ENCODE measurements at places on chromosomes 3 and 15.

DNA sequence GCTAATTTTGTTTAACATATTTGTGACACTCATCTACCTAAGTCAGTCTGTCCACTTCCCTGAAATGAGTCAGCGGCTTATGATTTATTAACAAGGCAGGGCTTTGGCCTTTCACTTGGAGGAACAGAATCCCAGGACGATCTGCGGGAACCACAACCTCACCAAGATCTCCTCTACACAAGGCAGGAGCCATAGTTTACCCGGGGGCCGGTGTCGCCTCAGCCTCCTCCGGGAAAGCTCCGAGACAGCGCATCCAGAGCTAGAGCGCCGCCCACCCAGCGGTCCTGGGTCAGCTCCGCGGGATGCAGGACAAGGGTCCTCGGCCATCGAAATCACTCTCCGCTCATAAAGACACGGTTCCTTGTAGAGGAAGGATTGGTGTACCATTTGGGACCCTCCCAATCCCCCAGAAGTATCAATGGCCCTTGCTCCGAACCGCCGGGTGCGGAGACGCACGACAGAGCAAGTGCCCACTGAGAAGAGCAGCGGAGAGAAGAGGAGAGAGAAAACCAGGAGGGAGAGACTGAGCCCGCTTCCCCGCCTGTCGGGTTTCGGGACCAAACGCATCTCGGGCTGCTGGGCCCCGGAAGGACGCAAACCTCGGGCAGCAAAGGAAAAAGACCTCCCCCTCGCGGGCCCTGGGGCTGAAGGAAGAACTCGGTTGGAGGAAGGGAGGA lies 13.1 kb upstream of the ALCAM start:
- no peak for DNase-seq

DNA sequence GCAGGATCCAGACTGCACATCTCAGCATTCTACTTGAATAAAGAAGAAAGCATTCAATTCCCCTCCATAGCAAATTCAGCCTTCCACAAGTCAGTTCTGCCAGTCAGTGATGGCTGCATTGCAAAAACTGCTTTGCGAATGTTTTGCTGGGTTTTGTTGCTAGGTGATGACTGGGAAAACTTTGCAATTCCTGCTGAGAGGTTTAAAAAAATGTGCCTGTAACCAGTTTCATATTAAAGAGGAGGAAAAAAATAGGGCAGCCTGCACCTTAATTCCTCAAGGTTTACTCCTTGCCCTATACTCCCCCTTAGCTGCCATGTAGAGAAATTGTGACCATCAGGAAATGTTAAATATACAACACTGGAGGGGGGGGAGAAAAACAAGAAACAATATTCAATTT lies 225.6 kb upstream of the ATP11B start:
- DNase-seq = no peak

GRCh38 chr3:194800002-194800401 lies 114.3 kb downstream of the FAM43A start:
- no peak for DNase-seq

DNA sequence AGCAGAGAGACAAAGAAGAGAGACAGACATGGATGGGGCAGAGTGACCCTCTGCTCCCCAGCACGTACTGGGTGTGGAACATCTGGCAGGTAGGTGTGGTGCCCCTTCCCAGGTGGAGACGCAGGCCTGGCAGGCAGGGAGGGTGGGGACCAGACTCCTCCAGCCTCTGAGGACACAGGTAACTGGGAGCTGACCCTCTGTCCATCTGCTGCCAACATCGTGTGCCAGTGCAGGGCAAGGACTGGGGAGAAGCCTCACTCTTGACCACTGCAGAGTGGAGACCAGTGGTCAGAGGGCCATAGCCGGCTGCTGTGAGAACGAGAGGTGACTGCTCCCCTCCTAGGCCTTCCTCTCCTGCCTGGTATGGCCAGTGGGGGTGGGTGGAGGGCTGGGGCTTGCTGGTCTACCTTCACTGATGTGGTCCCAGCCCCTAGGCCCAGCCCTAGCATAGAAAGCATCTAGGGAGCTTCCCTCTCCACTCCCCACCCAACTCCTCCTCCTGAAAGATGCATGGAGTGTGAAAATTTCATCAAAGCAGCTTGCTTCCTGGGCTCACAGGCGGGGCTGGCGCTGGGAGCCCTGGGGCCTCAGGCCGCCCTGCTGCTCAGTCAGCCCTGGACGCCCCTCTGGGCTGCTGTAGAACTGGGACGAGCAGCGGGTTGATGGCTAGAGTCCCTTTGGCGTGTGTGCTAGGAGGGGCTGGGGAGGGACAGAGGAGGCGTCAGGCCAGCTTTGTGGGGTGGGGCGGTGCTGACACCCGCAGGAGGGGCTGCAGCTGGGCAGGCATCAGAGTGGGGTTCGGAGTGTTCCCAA lies 90.3 kb downstream of the PLXNA1 start:
- no peak for DNase-seq

DNA sequence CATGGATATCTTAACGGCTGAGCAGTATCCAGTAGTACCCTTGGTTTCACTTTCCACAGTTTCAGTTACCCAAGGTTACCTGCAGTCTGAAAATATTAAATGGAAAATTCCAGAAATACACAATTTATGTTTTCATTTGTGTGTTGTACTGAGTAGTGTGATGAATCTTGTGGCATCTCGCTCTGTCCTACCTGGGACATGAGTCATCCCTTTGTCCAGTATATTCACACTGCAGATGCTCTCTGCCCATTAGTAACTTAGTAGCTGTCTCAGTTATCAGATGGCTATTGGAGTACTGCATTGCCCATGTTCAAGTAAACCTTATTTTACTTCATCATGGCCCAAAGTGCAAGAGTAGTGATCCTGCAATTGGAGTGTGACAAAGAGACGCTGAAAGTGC lies 26.1 kb downstream of the GASK1A start:
- no peak for DNase-seq

DNA sequence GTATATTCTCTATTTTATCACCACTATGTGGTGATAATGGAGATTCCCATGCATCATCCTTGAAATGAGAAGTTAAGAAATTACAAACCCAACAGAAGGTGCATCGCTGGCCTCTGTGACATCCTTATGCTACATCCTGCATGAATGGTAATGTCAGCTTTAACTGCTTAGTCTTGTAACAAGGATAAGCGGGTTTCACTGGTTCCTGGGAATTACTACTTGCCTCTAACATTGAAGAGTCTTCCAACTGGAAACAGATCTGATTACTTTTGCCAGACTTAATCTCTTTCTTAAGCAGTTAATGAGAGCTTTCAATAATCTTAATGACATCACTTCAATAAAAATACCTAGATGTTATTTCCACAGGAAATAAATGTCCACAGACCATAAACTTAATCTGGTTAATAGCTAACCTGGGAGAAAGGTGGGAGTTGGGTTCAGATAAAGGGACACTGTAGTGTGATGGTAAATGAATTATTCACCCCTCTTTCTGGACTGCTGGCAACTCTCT lies 44.0 kb downstream of the FMN1 start:
- no peak for DNase-seq

DNA sequence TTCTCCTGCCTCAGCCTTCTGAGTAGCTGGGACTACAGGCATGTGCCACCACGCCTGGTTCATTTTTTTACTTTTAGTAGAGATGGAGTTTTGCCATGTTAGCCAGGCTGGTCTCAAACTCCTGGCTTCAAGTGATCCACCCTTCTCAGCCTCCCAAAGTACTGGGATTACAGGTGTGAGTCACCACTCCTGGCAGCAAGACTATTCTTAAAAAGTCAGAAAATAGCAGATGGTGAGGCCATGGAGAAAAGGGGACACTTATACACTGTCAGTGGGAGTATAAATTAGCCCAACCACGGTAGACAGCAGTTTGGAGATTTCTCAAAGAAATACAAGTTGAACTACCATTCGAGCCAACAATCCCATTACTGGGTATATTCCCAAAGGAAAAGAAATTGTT lies 603.3 kb upstream of the TBL1XR1 start:
- no peak for DNase-seq

DNA sequence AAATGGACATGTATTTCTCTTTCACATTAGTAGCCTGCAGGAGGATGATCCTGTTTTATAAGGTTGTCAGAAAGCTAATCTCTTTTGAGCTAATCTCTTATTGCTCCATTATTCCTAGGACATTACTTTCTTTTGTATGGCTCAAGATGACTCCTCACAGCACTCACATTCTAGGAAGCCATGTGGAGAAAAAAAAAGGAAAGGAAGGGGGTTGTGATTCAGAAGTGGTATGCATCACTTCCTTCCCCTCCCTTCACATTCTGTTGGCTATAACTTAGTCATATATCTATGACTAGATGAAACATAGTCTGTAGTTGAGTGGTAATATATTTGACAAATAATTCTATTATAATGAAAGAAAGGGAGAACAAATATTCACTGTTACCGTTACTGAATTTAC lies 168.8 kb upstream of the TTC14 start:
- peak; percentile 79 for DNase-seq

DNA sequence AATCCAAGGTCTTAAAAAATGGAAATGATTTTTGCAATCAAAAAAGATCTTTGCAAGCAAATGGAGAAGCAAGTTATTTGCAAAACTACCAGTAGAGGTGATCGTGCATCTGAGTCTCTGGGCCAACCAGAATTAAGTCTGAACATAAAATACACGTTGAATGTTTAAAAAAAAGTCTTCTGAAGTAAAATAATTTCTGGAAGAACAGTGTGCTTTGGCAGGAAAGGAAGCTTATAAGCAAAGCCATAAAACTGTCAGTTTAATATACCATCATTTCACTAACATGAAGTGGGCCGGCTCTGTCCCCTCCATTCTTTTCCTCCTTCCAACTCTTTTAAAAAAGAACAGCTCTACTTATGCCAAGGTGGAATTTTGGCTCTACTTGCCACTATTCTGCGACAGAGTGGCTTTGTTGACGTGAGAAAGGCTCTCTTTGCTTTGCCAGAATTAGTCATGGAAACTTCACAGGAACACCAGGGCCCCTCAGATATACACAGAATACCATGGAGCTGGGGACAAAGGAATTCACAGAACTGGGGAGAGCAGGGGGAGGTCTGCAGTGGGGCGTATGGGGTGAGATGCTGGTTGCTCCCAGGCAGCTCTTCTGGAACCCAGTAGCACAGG lies 29.8 kb downstream of the FSTL1 start:
- DNase-seq = no peak

GRCh38 chr3:10780243-10780642 lies 35.8 kb upstream of the SLC6A11 start:
- no peak for DNase-seq

DNA sequence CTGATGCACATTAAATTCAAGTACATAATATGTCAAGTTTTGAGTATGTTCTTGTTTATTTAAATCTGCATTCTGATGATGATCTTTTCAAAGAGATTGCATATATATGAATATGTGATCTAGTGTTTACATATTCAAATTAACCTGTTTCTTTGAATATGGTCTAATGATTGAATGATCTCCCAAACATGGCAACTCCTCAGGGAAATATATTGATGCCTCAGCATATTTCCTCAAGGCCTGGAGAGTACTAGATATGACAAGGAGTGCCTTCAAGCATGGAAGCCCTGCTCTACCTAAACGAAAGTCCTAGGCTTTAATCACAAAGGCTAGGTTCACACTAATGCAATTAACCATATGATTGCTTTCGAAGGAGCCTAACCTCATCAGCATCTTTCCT lies 532.8 kb downstream of the ZIC1 start:
- no peak for DNase-seq

- no peak for DNase-seq
These were observed 131.2 kb downstream of the CTNNB1 start for GRCh38 chr3:41330465-41330864.

- DNase-seq = no peak
These were observed 65.6 kb upstream of the NEDD4 start for GRCh38 chr15:56058986-56059385.

DNA sequence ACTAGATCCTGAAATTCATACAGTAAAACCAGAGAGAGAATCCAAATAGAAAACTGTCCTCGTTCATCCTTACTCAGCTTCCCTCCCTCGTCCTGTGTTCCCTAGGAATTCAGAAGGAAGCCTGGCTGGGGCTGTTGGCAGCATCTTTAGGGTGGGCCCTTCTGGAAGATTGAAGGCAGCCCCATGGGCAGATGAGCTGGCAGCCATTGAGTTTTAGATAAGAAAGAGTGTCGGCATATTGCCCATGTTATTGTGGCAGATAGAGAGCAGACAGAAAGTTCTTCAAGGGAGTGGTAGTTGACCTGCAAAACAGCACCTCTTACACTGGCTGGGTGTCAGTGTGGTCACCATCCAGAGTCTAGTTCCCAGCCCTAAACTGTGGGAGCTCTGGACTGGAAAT lies 23.5 kb downstream of the TMOD2 start:
- no peak for DNase-seq

DNA sequence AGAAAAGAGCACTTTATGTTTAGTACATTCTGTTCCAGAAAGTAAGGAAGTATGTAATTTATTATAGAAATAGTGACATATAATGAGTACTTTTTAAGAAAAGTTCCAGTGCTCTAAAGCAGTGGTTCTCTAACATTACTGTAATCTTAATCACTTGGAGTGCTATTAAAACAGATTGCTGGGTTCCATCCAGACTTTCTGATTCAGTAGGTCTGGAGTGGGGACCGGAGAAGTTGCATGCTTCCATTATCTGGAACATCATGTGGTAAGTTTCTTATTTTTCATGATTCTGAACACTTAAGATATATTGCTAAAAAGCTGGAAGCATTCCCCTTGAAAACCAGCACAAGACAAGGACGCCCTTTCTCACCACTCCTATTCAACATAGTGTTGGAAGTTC lies 47.5 kb upstream of the ARL14 start:
- DNase-seq = no peak

DNA sequence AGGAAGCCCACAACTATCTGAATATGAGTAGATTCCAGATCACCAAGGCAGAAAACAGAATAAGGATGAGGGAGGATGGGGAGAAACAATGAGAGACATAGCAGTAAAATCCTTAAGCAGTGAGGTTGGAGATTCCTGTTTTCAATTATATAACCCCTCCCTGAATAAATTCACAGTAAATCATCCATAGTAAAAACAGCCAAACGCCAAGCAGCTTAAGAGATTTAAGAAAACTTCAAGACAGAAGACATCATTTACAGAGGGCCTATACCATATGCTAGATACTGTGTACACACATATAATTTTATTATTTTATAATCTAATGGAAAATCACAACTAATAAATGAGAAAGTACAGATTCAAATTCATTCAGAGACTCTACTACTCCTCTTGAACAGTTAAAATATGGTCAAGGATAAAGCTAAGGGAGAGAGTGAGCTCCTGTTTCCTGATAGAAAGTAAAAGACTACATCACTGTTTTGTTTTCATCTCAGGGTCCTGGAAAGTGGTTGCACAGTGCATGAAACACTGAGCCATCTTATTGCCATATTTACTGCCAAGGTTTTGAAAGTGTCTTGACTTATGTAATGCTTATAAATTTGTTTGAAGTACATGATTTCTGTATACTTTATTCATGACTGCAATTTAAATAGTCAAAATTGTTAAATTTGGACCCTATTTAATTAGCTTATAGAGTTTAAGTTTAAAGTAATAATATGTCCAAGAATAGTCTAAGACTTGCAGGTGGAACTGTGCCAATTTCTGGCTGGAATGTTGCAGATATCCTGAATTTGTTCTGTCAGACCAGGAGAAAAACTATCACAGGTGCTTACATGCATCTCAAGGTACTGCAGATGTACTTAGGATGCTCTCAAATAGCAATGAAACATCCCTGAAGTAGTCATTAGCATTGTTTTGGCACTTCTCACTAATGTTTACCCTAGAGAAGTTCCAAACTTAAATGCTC lies 141.4 kb downstream of the TBL1XR1 start:
- DNase-seq = no peak

- no peak for DNase-seq
These were observed 577.7 kb downstream of the MECOM start for GRCh38 chr3:169085827-169086226.
